ENCODE measurements at places on chromosomes 16 and 17.
A peak's percentile ranks its signal among the peaks of the same experiment; 100 is the strongest.

DNA sequence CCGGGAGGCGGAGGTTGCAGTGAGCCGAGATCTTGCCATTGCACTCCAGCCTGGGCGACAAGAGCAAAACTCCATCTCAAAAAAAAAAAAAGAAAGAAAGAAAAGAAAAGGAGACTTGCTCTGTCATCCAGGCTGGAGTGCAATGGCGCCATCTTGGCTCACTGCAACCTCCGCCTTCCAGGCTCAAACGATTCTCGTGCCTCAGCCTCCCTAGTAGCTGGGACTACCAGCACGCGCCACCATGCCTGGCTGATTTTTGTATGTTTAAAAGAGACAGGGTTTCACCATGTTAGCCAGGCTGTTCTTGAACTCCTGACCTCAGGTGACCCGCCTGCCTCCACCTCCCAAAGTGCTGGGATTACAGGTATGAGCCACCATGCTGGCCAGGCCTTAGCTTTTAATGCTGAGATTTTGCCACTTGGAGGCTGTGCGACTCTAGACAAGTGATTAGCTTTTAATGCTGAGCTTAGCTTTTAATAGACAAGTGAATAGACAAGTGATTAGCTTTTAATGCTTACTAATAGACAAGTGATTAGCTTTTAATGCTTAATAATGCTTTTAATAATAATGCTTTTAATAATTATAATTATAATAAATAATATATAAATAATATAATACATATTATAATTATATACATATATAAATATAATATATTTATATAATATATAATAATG lies 9.6 kb downstream of the LDAF1 start:
- no peak for DNase-seq

GRCh38 chr17:49715216-49715615 lies 7.5 kb upstream of the SLC35B1 start:
- no peak for DNase-seq

- DNase-seq = peak; percentile 61
Measured at GRCh38 chr17:50689956-50690886, 17.5 kb downstream of the ANKRD40 start.

- DNase-seq = peak; percentile 82
Measured at GRCh38 chr17:40559954-40560591, 5.2 kb downstream of the CCR7 start.

GRCh38 chr16:89656435-89657121 lies 930 bp downstream of the CHMP1A start:
- DNase-seq = no peak
